Urothelium cell line (cell line): ENCODE measurements at places on chromosomes 4 and X.

GRCh38 chr4:103002551-103002950, 17.0 kb downstream of the SLC9B1 start:
- no peak for DNase-seq

- DNase-seq = no peak
Observed at GRCh38 chrX:71549986-71550385, 17.1 kb downstream of the OGT start.

GRCh38 chr4:98671131-98671530, 12.7 kb upstream of the TSPAN5 start:
- no peak for DNase-seq

GRCh38 chr4:119736559-119736958, 108.0 kb upstream of the PDE5A start:
- no peak for DNase-seq

GRCh38 chrX:49163555-49164419, 1.2 kb downstream of the MAGIX start:
- peak; percentile 83 for DNase-seq
